ENCODE measurements at places on chromosomes 1 and 21.
A peak's percentile ranks its signal among the peaks of the same experiment; 100 is the strongest.

DNA sequence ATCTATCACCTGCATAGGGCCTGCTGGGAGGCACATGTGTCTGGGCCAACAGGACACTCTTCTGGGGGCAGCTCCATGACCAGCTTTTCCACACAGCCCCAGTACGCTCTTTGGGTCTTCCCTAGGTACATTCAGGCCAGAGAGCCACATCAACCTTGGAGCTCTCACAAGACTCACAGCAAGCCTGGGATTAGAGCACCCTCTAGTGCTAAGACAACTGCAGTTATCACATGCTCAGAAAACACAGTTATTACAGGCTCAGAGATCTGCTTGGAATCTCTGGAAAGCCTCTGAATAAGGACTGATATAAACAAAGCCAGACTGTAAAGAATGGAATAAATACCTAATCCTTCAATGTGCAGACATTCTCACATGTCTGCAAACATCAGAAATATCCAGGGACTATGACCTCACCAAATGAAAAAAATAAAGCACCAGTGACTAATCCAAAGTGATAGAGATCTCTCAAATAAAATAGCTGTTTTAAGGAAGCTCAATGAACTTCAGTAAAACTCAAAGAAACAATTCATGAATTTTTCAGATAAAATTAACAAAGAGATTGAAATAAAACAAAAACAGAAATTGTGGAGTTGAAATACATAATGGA lies 563.9 kb upstream of the NR5A2 start:
- peak; percentile 74 for DNase-seq

- DNase-seq, result peak; percentile 14
These were observed 18.8 kb downstream of the RNF115 start for GRCh38 chr1:145805057-145805456.

DNA sequence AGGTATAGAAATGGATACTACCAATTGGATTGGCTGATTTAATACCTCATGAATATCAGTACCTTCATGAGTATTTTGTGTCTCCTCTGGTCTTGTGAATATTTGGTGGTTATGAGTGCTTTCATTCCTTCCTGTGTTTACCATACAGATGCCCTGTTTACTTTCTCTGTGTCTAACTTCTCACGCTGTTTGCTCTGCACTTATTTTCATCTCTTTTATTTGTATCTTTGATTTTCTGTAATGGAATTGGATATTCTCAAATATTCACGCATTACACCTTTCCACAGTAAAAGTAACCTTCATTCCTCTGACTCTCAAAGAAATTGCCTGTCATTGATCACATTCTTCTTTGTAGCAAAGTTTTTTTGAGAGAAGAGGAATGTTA lies 16.8 kb downstream of the CNST start:
- DNase-seq, result no peak

- no peak for DNase-seq
These were observed 76.5 kb upstream of the CHODL start for GRCh38 chr21:18168108-18168507.

DNA sequence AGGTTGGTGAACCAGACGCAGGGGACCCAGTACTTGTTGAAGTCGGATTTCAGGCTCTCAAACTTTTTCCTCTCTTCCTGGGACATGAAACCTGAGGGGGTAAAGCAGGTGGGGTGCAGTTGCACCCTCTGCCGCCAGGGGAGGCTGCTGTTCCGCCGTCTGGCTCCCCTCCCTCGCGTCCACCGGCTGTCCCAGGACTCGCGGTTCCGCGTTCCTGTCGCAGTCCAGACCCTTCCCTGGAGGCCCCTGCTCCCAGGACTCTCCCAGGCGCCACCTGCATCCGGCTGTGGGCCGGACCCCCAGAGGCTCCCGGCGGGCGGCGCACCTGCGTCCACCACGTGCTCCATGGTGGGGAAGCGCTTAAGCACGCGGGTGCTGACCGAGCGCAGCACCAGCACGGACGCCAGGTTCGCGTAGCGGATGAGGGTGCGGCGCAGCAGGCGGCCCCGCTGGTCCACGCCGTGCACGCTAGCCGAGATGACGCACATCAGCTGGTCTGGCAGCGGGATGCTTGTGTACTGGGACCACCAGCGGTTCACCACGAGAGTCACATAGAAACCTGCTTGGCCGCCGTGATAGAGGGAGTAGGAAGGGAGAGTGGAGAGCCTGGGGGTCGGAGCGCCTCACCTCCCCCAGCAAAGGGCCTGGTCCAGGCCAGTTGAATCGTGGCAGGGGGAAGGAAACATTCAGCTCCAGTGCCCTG lies 1.7 kb downstream of the BEST4 start:
- peak; percentile 65 for DNase-seq

- peak; percentile 96 for DNase-seq
These were observed 2.4 kb downstream of the ARID1A start for GRCh38 chr1:26697978-26698849.

DNA sequence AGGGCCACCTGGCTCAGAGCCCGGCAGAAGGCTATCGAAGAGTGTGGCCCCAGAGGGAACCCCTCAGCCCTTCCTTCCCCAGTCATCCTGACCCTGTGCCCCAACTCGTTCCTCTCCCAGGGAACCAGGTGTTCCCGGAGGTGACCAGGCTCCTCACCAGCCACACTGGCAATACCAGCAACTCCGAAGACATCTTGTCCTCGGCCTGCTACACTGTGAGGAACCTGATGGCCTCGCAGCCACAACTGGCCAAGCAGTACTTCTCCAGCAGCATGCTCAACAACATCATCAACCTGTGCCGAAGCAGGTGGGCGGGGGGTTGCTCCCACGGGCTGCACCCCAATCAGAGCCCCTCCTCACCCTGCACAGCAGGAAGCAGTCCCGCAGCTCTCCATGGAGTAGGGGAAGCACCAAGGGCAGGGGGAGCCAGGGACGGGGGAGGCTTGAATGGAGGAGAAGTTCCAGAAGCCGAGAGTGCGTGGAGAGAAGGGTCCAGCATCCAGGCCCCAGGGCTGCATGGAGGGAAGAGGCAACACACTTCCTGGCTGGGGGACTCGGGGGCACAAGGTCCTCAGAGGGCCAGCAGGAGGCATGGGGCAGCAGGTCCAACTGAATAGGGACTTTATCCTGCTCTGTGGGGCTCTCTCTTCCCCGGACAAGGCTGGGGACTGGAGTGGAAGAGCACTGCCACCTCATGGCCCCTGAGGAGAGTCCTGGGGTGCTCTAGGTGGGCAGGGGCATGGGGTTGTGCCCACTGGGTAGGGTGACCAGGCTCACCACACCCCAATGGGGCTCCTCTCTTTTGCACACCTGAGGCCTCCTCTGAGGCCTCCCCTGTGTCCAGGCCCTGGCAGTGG lies 41.7 kb downstream of the PKP1 start:
- DNase-seq, result no peak

DNA sequence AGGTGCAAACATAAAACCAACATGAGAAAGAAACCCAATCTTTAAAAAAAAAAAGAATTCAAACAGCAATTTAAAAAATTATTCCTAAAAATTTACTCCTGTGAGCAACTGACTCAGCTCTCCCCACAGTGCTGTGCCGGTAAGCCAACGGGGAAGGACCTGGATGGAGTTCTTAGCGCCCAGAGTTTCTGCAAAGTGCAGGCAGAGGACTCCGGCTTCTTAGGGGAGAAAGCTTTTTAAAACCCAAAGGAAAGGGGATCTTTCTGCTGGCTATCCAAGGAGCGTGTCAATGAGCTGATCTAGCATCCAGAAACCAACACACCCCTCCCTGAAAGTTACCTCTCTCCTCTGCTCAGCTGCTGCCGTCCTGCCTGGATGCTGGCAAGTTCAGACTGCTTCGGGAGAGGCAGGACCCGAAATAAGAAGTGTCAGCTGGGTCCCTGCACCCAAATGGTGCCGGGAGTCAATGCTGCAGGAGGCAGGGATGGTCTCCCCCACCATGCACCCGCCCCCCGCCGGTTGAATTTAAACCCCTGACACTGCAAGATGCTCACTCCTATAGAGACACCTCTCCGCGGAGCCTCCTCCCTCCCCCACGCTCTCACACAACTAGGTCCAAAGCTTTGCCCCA lies 32.2 kb upstream of the H6PD start:
- DNase-seq, result peak; percentile 38

- peak; percentile 43 for DNase-seq
These were observed 290.3 kb upstream of the SGIP1 start for GRCh38 chr1:66243548-66244130.

GRCh38 chr21:44930543-44930981 lies 9.3 kb upstream of the SLX9 start:
- no peak for DNase-seq

DNA sequence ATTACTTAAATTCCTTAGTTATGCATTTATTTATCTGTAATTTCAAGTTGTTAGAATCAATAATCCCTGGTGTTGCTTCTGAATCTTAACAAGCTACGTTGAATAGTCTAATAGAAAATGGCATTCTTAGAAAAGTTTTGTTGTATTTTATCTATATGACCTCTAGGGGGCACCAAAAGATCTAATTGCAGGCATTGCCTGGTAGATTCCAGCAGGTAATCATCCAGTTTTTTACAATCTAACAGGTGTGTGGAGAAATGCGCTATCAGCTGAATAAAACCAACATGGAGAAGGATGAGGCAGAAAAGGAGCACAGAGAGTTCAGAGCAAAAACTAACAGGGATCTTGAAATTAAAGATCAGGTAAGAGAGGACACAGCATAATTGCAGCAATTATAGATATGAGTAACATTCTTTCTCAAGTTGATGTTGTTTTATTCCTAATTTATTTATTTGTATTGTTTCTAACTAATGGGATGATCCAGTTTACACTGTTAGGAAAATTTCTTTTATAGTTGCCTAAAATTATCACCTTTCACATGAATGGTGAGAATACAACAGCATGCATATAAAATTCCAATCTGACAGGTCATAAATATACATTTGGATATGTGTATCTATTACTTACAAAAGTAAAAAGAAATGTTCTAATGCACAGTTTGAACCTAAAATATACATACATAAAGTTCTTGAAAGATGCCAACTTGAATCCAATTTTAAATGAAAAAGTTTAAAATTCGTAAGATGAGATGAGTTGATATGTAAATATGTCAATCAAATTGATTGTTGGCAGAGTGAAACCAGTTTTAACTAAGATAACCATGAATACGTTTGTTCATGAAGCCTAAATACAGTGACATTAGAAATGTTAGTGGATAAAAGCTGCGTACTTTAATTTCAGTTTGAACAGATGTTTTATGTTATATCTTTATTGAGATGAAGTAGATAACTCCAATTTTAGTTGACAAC lies 88.4 kb downstream of the SDCCAG8 start:
- peak; percentile 31 for DNase-seq

DNA sequence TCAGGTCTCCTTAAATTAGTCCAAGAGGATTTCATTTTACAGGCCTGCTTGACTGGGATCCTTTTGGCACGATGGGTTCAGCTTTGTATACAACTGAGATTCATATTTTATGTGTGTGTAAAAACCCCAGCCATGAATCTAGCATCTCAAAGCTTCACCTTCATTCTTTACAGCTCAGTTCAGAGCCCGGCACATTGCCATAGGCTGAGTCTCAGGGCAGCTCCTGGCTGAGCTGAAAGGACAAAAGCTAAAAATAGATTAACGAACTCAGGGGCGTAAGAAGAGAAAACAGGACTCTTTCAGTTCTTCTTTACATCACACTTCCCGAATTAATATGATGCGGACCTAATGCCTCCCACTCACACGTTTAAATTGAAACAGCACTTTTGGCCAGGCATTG lies 262.8 kb upstream of the PBX1 start:
- DNase-seq, result no peak

DNA sequence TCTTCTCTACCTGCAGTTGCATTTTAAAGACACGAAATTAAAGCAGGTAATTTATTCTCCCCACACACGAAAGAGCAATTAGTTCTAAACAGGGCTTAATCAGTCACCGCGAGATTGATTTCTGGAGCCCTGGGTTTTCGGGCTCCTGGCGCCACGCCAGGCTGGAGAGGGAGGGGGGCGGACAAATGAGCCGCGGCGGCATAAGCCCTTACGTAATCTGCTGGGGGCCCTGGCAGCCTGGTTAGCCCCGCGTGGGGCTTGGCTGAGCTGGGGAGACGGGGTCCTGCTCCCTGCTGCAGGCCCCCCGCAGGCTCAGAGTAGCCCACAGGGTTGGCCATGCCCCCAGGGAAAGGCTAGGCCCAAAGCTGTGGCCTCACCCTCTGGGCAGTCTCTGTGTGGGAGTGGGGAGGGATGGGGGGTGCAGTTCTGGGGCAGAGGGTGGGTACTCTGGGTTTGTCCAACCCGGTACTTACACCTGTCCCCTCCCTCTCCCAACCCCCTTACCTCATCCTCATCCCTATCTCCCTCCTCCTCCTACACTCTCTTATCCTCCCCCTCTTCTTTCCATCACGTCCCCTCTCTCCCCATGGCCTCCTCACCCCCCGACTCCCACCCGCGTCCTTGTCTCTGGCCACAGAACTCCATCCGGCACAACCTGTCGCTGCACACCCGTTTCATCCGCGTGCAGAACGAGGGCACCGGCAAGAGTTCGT lies 19.9 kb downstream of the FOXO6 start:
- DNase-seq, result no peak

DNA sequence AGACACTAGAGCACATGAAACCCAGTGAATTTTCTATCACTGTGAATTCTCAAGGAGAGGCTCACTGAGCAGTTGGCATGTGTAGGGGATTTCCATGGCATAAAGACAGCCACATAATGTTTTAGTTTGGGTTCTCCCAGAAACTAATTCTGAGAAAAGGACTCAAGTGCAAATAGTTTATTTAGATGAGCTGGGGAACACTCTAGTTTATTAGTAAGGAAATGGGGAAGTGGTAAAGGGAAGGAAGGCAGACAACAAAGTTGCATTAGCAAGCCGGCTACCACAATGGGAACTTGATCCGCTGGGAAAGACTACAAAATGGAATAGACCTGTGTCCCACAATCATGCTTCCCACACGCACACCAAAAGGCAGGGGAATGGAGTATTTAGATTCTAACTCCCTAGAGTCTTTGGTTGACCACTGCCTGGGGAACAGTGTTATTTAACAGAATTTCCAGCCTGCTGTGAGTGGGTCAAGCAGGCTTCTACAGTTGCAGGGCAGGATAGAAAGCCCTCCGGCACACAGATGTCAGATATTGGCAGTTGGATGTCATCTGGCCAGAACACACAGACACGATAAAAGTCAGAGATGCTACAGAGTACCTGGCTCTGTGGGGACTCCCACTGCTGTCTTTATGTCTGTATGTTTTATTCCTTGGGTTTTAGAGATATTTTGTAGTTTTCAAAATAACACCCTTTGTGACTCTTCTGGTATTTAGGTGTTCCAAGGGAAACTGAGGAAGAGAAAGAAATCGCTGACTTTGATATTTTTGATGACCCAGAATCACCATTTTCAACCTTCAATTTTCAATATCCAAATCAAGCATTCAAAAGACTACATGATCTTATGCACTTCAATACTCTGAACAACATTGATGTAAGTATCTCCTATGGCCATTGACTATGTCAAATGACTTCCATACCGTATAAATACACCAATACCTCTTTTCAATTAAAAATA lies 150.1 kb downstream of the PLA2G4A start:
- DNase-seq, result no peak

DNA sequence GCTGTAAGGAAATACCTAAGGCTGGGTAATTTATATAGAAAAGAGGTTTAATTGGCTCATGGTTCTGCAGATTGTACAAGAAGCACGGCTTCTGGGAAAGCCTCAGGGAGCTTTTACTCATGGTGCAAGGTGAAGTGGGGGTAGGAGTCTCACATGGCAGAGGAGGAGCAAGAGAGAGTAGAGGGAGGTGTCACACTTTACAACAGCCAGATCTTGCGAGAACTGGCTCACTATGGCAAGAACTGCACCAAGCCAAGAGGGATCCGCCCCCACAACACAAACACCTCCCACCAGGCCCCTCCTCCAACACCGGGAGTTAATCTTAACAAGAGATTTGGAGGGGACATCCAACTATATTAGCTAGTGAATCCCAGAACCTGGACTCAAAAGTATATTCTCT lies 135.4 kb upstream of the SOD1 start:
- no peak for DNase-seq

GRCh38 chr1:84122780-84123382 lies 21.2 kb upstream of the PRKACB start:
- peak; percentile 57 for DNase-seq

- peak; percentile 11 for DNase-seq
These were observed 7.3 kb downstream of the CCN1 start for GRCh38 chr1:85587841-85588240.

Data from EL (cell line).